ENCODE measurements at places on chromosomes 6 and 20.

GRCh38 chr6:119215885-119216590 lies 133.5 kb downstream of the MAN1A1 start:
- no peak for DNase-seq

GRCh38 chr6:38805127-38805655 lies 90.1 kb downstream of the DNAH8 start:
- no peak for DNase-seq

DNA sequence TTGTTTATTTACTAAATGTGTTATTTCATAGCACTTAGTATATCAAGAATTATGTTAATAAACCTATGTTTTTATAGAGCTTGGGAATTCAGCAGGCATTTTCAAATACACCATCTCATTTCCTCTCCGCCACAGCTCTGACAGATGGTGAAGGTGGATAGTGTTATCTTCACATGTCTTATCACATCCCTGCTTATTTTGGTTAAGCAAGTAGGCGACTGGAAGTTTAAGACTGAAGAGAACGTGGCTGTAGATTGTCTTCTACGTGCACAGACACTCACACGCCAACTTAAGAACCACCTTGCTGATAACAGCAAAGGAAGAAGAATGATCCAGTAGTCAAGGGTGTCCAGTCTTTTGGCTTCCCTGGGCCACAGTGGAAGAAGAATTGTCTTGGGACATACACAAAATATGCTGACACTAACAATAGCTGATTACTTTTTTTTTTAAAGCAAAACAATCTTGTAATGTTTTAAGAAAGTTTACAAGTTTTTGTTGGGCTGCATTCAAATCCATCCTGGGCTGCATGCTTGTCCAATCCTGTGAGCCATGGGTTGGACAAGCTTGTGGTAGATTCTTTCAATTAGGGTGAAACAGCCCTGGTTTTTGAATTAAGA lies 43.3 kb upstream of the SCGN start:
- DNase-seq, result no peak

- no peak for DNase-seq
Measured at GRCh38 chr20:42923348-42923918, 266.3 kb downstream of the PTPRT start.

DNA sequence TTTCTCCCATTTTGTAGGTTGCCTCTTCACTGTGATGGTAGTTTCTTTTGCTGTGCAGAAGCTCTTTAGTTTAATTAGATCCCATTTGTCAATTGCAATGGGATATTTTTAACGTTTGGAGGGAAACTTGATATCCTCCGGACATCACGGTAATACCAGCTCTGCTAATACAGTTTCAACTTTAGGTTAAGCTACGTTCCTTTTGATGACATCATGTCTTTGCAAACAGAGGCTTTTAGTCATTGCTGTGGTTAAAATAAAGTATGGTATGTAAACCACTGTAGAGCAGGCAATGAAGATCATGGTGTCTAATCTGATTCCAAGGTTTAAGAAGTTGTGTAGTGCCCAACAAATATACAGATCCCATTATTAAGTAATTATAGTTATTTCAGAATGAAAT lies 168.0 kb upstream of the CHD6 start:
- DNase-seq, result no peak

DNA sequence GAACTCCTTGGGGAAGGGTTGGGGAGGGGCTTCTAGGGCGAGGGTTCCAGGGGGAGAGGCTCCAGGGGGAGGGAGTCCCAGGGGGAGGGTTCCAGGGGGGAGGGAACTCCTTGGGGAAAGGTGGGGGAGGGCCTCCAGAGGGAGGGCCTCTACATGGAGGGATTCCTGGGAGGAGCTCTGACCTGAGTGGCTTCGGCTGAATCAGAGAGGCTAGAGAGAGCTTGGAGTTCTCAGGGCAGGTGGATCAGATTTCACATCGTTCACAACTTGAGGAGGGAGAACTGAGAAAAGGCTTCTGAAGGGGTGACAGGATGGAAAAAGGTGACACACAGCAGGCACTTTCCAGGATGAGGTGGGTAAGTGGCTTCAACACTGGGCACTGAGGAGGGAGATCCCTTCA lies 49.1 kb downstream of the DAAM2 start:
- DNase-seq, result no peak

- no peak for DNase-seq
Measured at GRCh38 chr20:10249048-10249770, 30.6 kb downstream of the SNAP25 start.

GRCh38 chr20:18832546-18833200 lies 19.1 kb downstream of the SCP2D1 start:
- no peak for DNase-seq

GRCh38 chr20:23248461-23248882 lies 102.1 kb upstream of the NXT1 start:
- no peak for DNase-seq

GRCh38 chr6:108841377-108841855 lies 6.8 kb upstream of the ARMC2 start:
- no peak for DNase-seq

- DNase-seq, result no peak
Measured at GRCh38 chr20:23200914-23201313, 114.8 kb upstream of the CD93 start.

DNA sequence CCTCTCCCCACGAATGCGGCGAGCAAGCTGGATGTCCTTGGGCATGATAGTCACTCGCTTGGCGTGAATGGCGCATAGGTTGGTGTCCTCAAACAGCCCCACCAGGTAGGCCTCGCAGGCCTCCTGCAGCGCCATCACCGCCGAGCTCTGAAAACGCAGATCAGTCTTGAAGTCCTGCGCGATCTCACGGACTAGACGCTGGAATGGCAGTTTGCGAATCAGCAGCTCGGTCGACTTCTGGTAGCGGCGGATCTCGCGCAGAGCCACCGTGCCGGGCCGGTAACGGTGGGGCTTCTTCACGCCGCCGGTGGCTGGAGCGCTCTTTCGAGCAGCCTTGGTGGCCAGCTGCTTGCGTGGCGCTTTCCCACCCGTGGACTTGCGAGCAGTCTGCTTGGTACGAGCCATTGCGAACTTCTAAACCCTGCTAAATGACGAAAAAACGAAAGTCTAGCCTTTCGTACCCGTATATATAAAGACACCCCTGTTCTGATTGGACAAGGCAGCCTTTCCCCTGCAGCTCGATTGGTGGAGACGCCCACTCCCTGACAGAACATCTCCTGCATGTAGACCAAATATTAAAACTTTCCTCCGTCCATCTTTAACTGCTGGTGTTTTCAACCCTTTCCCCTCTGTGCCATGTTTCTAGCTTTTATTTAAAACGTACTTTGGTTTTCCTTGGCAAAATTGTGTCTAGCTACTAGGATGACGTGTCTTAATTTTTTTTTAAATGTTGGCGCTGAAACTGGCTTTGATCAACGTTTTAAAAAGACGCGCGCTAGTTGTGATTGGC lies 109.8 kb downstream of the HFE start:
- peak; percentile 83 for DNase-seq

- DNase-seq, result no peak
Measured at GRCh38 chr20:44572551-44573500, 9.6 kb upstream of the PKIG start.

GRCh38 chr6:148770408-148771211 lies 23.8 kb downstream of the UST start:
- no peak for DNase-seq

DNA sequence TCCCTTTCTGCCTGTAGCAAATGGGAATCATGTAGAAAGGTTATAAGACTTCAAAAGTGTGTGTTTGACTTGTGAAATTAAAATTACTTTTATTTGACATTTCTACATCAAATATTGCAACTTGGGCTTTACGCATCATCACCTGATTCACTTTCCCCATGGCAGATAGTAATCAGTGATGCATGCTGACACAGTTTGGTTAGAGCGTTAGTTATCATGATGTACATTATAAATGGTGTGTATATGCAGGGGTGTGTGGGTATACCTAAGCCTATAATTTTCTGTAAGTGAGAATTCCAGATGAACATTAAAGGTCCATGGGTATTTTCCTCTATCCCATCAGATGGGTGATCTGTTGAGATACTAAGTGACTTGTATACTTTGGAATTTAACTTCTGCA lies 141.5 kb downstream of the KLHL32 start:
- DNase-seq, result peak; percentile 8

DNA sequence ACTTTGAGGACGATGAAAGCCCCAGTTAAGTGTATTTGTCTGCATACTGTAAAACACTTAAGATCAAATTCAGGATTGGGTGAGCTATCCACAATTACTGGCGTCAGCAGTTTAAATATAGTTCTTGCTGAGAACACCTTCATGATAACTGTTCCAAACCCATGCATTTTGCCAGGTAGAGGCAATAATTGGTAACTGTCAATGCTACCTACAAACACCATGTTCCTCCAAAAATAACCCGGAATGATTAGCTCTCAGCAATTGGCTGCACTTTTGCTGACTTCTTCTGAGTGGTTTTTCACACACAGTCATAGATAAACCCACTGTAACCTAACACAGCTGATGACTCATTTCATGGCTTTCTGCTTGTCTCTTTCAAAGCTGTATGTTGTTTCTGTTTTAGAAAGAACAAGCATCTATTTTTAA lies 1358.6 kb upstream of the GJE1 start:
- no peak for DNase-seq

DNA sequence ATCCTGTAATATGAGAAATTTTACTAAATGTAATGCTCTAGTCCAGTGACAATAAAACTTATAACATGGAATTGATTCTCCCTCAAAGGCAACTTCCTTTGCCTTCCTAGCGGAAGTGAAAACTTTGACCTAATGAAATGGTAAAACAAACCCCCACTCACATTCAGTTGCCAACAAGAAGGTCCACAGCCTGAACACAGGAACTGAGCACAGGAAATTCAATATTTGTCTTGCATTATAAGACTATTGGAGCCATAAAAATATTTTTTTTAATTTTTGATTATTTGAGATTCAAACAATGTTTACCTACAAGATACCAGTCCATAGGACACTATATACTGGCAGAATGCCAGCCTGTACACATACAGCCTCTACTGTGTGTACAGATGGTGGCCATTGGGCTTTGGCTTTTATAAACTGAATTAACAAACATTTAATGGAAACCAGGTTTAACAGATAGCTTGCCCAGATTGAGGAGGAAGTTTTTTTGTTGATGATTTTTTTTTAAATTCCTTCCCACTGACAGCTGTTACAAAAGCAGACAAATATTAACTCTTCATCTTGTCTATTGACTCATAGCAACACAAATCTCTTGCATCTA lies 481.5 kb upstream of the JAG1 start:
- no peak for DNase-seq

DNA sequence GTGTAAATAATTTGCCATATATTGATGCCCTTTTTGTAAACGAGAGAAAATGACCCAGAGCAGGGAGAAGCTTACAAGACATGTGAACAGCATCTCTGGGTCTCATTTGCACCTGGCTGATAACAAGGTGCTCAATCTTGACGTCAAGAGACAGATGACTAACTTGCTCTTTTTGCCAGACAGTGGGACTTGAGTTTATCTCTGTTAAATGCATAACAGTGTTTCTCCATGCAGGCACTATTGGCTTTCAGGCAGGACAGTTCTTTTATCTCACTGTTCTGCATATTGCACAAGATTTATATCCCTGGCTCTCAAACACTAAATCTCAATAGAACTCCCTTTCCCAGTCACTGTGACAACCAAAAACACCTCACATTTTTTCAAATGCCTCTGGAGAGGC lies 56.4 kb downstream of the RFX6 start:
- DNase-seq, result no peak

DNA sequence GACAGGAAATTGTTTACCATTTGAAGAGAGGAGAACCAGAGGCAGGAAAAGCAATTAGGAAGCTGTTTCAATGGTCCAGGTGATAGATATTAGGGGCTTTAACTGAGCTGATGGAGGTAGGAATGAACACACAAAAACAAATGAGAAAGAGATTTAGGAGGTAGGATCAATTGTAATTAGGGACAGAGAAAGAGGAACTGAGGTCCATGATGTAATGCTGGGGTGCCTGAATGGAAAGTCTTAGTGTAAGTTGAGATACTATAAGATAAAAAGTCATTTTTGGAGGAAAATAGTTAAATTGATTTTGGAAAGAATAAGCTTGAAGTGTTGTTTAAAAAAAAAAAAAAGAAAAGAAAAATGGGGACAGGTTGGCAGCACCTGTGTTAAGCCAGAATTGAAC lies 58.5 kb upstream of the B3GAT2 start:
- no peak for DNase-seq

GRCh38 chr6:75262716-75263400 lies 19.3 kb upstream of the COX7A2 start:
- no peak for DNase-seq

GRCh38 chr6:151620179-151620578 lies 126.4 kb downstream of the CCDC170 start:
- no peak for DNase-seq

GRCh38 chr20:44692932-44693480 lies 22.2 kb upstream of the CCN5 start:
- no peak for DNase-seq

DNA sequence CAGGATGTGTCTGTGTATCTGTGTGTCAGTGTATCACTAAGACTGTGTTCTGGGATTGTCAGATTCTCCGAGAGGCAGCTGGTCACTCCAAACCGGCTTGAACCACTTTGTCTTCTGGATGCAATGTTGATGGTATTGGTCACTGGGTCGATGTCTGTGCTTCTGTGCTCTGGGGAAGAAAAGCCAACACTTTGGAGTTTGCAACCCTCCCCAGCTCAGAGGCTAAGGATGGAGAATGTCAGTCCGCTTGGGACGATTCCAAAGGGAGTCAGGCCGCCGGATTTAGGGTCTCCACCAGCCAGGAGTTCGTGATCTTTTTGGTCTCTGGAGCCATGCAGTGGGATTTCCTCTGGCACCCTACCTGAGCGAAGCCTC lies 5.2 kb downstream of the MAFB start:
- DNase-seq, result no peak

GRCh38 chr20:62368976-62369814 lies 2.1 kb upstream of the LAMA5 start:
- DNase-seq, result no peak

DNA sequence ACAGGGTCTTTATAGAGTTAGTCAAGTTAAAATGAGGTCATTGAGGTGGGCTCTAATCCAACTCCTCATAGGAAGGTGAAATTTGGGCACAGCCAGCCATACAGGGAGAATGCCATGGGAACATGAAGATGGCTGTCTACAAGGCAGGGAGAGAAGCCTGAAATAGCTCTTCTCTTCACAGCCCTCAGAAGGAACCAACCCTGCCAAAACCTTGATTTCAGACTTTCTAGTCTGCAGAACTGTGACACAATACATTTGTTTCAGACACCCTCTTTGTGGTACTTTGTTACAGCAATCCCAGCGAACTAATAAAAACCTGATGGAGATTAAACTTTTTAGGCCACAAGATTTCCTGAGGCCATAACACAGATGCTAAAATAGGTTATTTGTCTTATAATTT lies 43.1 kb upstream of the HECA start:
- no peak for DNase-seq

- no peak for DNase-seq
Measured at GRCh38 chr20:20454850-20455627, 87.1 kb downstream of the INSM1 start.
